Mesothelial cell of epicardium (in vitro differentiated cells): ENCODE measurements at places on chromosomes 13 and 19. TPM values are rescaled to one million over a fixed set of nuclear protein-coding genes. Genes with fewer than 3 reads are reported as not detected.
A peak's percentile ranks its signal among the peaks of the same experiment; 100 is the strongest.

- H3K4me1 ChIP-seq, result peaks cover 3% of the 10 kb centered on the region
- peak overlapping the region; percentile 47 for H3K27ac ChIP-seq
- peaks cover under 1% of the 10 kb centered on the region for H3K36me3 ChIP-seq
- peak; percentile 36 for DNase-seq
- H3K4me3 ChIP-seq, result no peak overlapping the region
- no peaks in the 10 kb centered on the region for H3K27me3 ChIP-seq
Measured at GRCh38 chr13:113653264-113654174, 4.5 kb downstream of the ATP4B start.

DNA sequence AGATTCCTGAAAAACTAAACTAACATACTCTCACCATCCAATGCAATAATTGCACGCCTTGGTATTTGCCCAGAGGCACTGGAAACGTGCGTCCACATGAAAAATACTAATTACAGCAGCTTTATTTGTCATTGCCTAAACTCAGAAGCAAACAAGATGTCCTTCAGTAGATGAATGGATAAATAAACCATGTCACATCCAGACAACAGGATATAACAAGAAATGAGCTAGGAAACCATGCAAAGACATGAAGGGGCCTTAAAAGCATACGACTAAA lies 25.0 kb downstream of the ELL start:
- DNase-seq, result no peak
- H3K27me3 ChIP-seq, result no peaks in the 10 kb centered on the region
- peaks cover 16% of the 10 kb centered on the region for H3K4me1 ChIP-seq
- no peak overlapping the region for H3K27ac ChIP-seq
- H3K36me3 ChIP-seq, result no peaks in the 10 kb centered on the region

- DNase-seq, result peak; percentile 84
- H3K4me1 ChIP-seq, result peaks cover 29% of the 10 kb centered on the region
- peak within 1 kb of the TSS; percentile 80 for H3K27ac ChIP-seq
Measured at GRCh38 chr19:49113762-49114629, at the start of gene LIN7B. Gene LIN7B, plus strand, starts transcription at chr19:49114370. Its CDS starts 35 bp downstream, at chr19:49114405.

- H3K4me1 ChIP-seq, result peaks cover 20% of the 10 kb centered on the region
- H3K27me3 ChIP-seq, result no peaks in the 10 kb centered on the region
- no peak overlapping the region for H3K27ac ChIP-seq
- H3K4me3 ChIP-seq, result no peak overlapping the region
- no peak for DNase-seq
Measured at GRCh38 chr13:46544208-46544607, 8.8 kb upstream of the LRCH1 start.

Gene NHLRC3
- total RNA-seq, result 39.7 to 42.9 TPM (median 42.2 TPM) in 3 replicates

Gene ZNF284
- total RNA-seq, result 5.0 to 5.6 TPM (median 5.3 TPM) in 3 replicates
